Activated T-cell treated with anti-CD3 and anti-CD28 coated beads, Interleukin-2, amount 50 U/mL, for 72 hours (primary cell): ENCODE measurements at places on chromosomes 4 and X.

- DNase-seq = no peak
These were observed 32.8 kb upstream of the REST start for GRCh38 chr4:56874923-56875322.

DNA sequence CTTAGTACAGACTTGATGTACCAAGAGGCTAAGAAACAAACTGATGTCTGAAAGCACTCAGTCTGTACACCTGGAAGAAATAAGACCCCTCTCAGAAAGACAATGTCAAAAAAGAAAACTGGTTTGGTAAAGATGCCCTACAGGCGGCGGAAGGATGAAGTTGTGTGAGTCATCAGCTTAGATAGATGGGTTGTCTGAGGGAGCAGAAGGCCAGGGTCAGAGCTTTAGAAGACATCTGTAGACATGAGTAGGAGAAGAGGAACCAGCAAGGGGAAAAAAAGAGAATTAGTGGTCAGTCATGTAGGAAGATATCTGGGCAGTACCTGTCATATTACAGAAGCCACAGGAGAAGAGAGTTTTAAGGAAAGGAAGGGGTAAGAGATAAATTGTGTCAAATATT is 8.3 kb downstream of the SRPX2 start:
- DNase-seq = no peak

DNA sequence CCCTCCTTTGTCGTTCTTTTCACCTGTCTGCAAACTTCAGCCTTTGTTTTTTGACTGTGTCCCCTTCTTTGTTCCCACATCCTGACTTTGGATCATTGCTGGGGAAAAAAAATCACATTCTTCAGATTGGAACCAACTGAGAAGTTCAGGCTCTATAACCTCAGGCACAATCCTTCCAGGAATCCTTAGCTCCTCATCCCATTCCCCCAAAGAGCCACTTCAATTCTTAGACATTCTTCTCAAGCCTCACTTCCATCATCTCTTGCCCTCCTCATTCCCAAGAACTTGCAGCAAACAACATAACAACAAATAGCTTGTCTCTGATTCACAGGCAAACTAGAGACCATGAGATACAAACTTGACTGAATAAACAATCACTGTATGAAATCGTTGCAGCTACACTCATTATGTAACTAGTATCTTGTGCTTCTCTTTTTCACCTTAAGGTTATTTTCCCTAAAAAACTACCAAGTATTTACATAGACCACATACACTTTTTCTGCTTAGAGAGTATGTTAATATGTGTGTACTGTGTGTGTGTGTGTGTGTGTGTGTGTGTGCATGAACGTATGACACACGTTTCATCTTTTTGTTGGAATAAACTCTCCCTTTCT is 26.4 kb upstream of the PGM2 start:
- no peak for DNase-seq

DNA sequence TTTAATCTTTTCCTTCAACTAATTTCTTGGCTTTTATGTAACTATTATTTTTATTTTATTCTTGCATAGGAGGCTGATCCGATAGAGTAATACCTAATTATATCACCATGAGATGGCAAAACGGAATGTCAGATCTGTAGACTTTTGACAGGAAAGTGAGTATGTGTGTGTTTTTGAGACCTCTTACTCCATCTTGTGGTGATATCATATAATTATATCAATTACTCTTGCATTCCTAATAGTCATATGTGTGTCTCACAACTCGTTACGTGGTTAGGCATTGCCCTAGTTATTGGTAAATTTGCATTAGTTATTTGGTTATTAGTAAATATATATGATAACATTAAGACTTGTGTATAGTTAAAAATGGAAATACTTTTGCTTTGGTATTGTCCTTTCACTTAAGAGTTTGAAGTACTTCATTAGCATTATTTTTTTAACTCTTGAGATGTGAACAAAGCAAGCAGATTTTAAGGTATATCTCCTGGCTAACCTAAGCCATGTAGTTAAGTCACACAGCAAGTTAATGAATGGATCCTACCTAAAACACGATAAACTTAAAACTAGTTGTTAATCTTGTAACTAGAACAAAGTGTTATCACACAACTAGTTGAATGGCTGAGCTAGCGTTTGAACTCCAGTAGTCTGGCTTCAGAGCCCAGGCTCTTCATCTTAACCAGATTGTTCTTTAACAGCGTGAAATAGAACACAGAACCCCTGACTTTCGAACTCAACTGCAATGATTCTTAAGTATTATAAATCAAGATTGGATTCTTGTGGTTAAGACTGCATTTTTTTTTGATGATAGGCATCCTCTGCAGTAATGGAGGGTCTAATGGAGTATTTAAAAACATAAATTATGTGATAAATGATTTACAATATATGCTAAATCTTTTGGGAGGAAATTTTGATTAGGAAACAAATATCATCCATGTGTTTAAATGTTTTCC is 67.1 kb downstream of the PGRMC2 start:
- DNase-seq = no peak

DNA sequence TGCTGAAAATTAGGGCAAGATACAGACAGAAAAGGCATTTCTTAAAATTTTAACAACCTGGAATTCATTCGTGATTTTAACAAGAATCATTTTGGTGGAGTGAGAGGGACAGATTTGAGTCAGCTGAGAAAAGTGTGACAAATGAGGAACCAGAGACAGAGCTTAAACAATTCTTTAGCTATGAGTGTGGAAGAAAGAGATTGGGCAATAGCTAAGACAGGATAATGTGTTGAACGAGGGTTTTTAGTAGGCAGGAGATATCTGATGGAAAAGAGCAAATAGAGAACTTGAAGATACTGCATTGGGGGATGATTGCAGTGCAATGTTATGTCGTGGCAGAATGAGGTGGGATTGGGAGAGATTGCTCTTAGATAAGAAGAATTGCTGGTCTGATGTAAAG is 164.2 kb upstream of the SPRY1 start:
- DNase-seq = no peak

DNA sequence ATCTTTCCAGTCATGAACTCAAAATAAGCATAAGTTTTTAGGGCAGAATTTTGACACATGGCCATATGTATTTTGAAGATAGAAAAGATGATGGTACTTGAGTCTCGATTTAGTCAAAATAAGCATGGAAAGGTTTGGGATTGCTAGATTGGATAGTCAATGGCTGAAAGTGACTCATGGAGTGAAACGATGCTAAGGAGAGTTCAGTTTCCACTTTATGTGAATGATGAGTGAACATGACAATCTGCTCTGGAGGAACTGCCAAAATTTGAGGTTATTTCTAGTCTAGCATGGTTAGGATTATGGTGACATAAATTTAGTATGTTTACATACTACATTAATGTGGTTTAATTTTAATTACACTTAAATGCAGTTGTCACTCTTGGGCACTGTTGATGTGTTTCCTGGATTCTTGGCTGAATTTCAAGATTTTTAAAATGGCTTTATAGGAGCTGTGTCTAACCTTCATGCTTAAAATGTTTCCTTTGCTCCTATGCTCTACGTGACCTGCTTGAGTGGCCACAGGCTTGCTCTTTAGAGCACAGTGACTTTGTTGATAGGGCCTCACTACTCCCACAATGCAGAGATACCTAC is 17.1 kb downstream of the DDX3X start:
- DNase-seq = no peak

- no peak for DNase-seq
These were observed 2184.4 kb upstream of the TENM3 start for GRCh38 chr4:180058691-180059215.

- peak; percentile 11 for DNase-seq
These were observed 72.2 kb upstream of the PPP3CA start for GRCh38 chr4:101419336-101420135.

- DNase-seq = no peak
These were observed 3.3 kb upstream of the RHOH start for GRCh38 chr4:40193578-40193977.

DNA sequence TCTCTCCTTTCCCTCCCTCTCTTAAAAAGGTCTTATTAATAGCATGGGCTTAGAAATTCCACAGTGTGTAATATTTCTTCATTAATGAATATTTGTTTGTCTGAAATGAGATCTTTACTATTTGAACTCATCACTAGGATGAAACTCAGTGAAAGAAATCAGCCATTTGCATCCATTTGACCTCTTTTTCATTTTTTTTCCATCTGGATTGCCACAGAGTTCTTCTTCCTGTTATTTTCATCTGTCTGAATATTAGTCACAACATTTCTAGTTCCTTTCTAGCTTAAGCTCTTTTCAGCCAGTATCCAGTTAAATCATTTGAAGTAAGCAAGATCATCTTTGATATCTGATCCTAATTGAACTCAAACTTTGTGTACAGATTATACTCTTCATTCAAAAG is 69.2 kb upstream of the PLS3 start:
- no peak for DNase-seq

- no peak for DNase-seq
These were observed 126.5 kb upstream of the INTU start for GRCh38 chr4:127506283-127506682.

DNA sequence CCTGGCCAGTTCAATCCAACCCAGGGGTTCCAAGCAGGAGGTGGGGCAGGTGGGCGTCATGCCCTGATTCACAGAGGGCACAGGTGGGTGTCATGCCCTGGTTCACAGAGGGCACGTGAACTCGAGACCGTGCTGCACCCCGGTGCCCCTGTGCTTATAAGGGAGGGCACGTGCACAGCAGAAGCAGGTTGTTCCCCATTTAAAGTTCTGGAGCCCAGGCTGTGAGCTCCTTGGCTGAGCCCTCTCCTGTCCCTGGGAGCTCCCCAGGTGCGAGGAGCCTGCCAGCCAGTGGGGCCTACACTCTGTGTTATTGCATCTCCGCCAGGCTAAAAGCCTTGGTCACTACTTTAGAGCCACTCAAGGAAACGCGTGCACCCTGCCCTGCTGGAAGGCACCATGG is 3.2 kb upstream of the CPZ start:
- DNase-seq = no peak

DNA sequence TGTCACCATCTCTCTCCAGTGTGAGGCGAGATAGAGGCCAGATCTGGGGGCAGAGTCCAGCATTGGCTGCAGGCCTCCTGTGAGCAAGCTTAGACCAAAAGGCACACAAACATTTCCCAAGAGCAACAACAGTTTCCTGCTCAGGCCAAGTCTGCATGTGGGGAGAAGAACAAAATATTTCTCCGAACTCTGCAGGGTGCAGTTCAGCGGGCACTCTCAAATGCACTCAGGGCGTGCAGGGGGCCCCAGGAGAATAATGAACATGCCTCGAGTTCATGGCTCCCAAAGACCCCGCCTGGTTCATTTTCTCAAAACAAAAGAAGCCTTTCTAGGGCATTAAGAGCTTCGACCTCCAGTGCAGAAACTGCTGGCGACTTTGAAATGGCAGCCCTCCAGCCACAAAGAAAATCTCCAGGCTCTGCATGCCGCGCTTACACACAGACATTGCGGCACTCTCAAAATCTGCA is 57.8 kb upstream of the HELT start:
- DNase-seq = no peak

- DNase-seq = no peak
These were observed 189.5 kb upstream of the ANKRD50 start for GRCh38 chr4:124902001-124902515.

- DNase-seq = no peak
These were observed 3.7 kb downstream of the STATH start for GRCh38 chr4:69999420-69999819.

DNA sequence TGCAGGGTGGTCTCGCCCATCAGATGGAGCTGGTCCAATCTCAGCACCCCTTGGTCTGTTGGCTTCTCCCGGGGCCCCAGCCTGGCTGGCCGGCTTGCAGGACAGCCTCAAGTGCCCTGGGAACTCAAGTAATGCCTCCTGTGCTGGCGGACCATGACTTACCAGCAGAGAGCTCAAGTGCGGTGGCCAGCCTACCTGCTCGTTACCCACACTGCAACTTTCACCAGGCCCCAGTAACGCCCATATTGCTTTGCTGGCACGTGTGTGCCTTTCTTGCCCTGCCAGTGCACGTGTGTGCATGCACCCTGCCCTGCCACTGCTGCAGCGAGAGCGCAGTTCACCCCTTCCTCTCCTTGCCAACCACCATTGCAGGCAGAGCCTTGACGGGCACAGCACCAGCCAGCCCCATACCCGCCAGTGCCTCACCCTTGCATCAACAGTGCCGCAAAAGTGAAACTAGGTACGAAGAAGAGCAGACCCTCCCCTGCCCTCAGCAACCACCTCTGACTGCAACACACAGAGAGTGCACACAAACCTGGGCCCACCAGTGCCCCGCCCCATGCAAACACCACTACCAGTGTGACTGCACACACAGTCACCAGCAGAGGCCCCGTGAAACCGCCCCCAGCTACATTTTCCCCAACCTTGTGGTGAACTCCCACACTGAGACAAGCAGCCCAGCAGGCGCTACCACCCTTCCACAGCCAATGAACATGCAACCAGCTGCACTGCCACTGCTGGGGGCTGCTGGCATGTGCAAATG is 88.9 kb upstream of the POU3F4 start:
- DNase-seq = no peak

GRCh38 chr4:94336303-94336702 is 6.3 kb downstream of the HPGDS start:
- DNase-seq = no peak

DNA sequence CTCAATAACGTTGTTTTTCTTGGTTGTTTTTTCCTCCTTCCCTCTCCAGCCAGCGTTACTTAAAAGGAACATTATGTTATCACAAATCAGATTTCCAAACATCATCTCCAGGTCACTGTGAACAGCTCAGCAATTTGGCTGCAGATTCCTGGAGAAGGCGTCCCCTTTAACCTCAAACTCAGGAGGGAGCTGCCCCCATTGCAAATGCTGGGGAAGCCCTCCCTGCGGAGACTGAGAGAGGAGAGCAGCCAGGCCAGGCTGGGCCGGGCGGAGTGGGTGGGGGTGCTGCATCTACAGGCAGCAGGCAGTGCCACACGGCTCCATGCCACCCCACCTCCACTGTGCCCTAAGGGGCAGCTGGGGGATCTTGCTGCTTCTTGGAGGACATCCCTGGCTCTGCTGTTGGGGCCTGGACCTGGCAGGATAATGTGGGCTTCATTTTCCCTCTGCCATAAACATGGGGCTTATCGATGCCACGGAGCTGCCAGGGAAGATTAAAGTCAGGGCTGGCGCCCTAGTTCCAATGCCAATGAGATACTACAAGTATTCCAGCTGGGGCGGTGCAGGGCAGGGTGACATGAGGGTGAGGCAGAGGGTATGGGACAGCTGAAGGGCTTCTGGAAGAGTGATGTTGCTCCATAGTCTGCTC is 148.8 kb downstream of the PJA1 start:
- no peak for DNase-seq

GRCh38 chr4:27861381-27861787 is 1000.7 kb downstream of the STIM2 start:
- DNase-seq = no peak

- no peak for DNase-seq
These were observed 18.6 kb downstream of the TLR7 start for GRCh38 chrX:12885508-12885907.

- DNase-seq = peak; percentile 58
These were observed 797 bp downstream of the TXLNG start for GRCh38 chrX:16786791-16787735.

- DNase-seq = no peak
These were observed 264.6 kb upstream of the CLNK start for GRCh38 chr4:10949039-10949733.

- no peak for DNase-seq
These were observed 20.0 kb upstream of the TMEM128 start for GRCh38 chr4:4267981-4268380.

- DNase-seq = no peak
These were observed 245.4 kb downstream of the NAF1 start for GRCh38 chr4:162921178-162921785.

- no peak for DNase-seq
These were observed 25.2 kb downstream of the NYX start for GRCh38 chrX:41472231-41472815.

GRCh38 chrX:8319359-8319758 is 145.3 kb upstream of the VCX3B start:
- DNase-seq = no peak
